ENCODE measurements at places on chromosomes 12 and 14. TPM values are rescaled to one million over a fixed set of nuclear protein-coding genes. Genes with fewer than 3 reads are reported as not detected.
A peak's percentile ranks its signal among the peaks of the same experiment; 100 is the strongest.

- no peak for DNase-seq
Observed at GRCh38 chr12:60349232-60349978, 753.6 kb downstream of the SLC16A7 start.

GRCh38 chr14:27672047-27672446 is 1074.2 kb upstream of the NOVA1 start:
- DNase-seq = no peak

GRCh38 chr14:39015360-39015961 is 87.6 kb downstream of the SEC23A start:
- DNase-seq = no peak

DNA sequence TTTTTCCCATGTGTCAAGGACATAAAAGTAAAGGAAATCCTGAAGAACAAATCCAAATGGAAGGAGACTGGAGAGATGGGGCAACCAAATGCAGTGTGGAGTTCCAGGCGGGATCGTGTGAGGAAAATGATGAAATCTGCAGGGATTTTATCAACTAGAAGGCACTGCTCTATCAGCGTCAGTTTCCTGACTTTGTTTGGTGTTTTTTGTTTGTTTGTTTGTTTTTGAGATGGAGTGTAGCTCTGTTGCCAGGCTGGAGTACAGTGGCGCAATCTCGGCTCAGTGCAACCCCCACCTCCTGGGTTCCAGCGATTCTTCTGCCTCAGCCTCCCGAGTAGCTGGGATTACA is 43.3 kb upstream of the GPR132 start:
- no peak for DNase-seq

DNA sequence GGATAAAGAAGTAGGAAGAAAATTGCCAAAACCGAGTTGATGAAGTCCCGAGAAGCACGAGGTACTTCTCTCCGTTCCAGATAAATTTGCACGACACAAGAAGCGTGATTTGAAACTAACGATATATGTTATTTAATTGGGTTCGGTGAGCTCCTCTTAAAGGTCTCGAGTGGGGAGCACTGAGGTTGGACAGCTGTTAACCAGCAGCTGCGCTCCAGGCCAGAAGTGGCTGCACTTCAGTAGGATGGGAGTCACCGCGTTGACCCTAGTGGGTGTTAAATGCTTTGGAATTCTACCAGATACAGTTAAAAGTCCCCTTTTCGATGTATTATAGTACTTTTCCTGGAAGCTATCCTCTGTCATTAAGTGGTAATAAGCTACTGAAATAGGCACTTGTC is 953 bp upstream of the DCAF5 start:
- no peak for DNase-seq

DNA sequence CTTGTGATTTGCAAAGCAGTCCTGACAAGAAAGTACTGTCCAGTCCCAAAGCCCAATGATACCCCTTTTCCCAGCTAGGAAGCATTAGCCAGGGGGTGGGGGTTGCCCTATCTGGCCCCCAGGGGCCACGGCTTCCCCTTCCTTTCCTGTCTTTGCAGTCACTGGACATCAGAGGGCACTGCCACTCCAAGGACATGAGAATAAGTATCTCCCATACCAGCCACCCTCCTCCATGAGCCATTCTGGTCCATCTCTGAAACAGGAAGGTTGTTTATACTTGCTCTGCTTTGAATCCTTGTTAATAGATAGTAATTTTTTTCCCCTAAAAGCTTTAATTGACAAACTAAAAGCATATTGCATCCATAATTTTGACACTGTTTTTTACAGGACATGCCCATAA is 29.7 kb downstream of the RBM19 start:
- DNase-seq = no peak

GRCh38 chr12:92942905-92943304 is 13.8 kb upstream of the EEA1 start:
- no peak for DNase-seq

GRCh38 chr12:24608637-24609285 is 340.1 kb downstream of the BCAT1 start:
- DNase-seq = no peak

DNA sequence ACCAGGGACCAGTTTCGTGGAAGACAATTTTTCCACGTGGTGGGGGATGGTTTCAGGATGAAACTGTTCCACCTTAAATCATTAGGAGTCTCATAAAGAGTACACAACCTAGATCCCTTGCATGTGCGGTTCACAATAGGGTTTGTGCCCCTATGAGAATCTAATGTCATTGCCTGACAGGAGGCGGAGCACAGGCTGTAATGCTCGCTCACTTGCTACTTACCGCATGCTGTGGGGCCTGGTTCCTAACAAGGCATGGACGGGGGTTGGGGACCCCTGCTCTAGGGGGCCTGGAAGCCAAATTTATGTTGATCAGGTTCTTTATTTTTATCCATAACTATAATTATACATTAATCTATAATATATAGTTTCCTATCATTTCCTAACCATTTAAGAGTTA is 315.3 kb downstream of the MED13L start:
- no peak for DNase-seq

GRCh38 chr12:53042607-53043454 is 7.0 kb upstream of the TNS2 start:
- DNase-seq = no peak

GRCh38 chr12:80033448-80033847 is 65.9 kb upstream of the OTOGL start:
- no peak for DNase-seq

DNA sequence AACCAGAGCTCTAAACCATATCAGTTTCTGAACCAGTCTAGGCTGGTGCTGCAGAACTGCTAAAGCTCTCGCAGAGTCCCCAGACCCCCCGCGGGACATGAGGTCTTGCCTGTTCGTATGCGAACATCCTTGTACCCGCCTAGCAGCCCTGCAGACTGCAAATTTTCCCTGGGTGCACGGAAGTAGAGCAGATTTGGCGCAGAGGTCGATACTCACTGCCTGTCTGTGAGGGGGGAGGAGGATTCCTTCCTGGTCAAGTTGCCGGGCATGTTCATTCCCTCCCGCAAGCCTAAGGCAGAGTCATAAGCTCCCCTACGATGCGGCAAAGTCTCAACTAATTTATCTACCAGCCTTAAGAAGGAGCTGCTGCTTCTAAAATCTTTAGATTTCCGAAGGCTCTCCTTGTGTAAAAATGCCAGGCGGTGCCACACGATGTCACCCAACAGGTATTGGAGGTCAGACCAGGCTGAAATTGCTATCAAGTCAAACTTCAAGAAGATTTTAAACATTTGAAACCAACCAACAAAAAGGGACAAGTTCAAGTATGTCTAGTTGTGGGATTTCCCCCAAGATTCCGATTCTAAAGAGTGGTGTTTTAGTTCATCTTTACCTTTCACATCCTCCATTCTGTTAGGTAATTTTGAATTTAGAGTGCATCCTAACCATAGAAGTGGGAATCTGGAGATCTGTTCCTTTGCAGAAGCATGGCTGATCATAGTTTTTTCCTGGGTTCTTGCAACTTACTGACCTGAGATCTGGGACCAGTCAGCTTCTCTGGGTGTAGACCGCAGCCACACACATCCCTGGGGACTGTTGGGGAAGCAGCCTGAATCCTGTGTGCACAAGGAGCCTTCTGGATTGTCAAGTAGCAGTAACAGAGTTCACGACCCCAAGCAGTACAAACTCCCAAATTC is 1.6 kb upstream of the PAX9 start:
- DNase-seq = no peak

DNA sequence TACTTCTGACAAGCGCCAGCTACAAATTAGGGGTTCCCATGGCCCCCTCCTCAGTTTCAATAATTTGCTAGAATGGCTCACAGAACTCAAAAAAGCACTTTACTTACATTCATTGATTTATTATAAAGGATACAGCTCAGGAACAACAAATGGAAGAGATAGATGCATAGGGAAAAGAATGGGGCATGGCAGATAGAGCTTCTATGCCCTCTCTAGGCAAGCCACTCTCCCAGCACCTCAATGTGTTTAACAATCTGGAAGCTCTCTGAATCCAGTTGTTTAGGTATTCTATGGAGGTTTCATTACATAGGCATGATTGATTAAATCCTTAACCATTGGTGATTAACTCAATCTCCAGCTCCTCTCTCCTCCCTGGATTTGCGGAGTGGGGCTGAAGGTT is 184.5 kb upstream of the DAAM1 start:
- no peak for DNase-seq

DNA sequence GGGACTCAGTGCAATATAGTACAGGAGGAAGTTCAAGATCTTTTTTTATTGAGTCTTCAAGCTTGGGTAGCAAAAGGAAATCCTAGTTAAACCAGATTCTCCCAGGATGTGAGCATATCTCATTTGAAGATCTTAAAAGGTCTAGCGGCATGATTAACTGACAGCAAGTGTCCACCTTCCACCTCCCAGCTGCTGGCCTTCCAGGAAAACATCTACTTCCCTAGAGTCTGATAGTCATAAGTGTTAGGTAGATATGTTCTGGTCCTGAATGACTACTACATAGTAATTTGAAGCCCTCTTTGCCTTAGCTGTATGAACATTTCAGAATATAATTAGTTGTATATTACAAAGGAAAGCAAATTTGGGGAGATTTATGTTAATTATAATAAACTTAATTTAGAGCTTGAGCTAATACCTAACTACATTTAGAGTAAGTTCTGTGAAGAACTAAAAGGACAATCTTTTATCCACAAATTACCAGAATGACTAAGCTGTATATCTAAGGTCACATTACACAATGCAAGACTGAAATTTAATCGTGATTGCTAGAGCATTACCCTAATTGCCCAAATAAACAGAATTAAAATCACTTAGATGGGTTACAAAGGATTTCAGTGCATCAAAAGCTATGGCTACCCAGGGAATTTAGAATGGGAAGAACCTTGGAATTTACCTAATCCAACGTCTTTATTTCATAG is 9.9 kb downstream of the LGR5 start:
- DNase-seq = no peak

- DNase-seq = peak; percentile 49
Observed at GRCh38 chr14:60723907-60724618, at the start of gene SIX4. Gene SIX4, minus strand, starts transcription at chr14:60724351. Its CDS starts 277 bp downstream, at chr14:60724074.

DNA sequence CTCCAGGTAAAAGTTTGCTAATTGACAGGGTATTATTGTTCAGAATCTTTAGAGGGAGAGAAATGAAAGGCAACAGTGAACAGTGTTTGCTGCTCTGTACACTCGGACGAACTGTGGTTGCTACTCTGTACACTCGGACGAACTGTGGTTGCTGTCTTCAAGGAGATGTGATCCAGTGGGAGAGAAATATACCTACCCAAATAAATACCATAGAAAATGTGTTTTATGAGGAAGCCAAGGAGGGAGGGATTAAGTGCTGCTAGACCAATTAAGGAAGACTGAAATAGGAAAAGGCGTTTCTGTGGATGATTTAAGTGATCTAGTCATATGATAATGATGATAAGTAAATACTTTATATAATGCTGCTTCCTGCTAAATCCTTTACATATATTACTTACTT is 2.7 kb downstream of the STK38L start:
- DNase-seq = no peak

GRCh38 chr14:97791906-97792305 is 994.7 kb downstream of the VRK1 start:
- no peak for DNase-seq

DNA sequence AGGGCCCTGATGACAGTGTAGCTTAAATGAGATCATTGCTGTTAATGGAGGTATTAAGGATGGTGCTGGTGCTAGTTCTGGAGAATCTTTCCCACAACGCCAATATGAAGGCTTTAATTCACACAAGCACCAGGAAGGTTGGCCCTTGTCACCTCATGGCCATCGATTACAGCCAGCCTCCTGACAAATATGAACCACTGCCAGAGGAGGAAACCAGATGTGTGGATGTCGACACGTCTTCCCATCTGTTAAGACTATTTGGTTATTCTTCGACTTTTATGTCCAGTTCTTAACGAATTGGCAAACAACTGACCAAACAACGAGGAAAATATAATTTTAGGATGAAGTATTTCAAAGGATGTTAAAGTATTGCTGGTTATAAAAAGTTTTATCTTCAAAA is 79.5 kb downstream of the PIK3C2G start:
- no peak for DNase-seq

GRCh38 chr14:88089445-88089844 is 84.5 kb downstream of the GPR65 start:
- DNase-seq = no peak

DNA sequence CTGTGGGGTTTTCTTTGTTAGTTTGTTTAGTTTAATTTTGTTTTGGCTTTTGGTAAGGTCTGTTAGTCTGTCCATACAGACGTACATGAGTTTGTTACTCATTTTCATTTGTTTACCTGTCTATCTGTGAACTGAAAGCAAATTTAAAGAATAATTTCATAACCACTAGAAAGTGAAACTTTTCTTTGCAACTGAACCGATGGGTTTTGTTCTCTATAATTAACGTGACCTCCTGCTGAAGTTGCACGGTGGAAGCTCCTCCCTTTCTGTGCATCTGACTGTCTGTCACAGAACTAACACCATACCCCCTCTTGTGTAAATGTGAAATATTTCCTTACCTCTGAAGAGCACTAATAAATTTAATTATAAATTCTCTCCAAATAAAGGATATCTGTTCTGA is 595.5 kb downstream of the GALC start:
- DNase-seq = no peak

GRCh38 chr12:56152132-56152755 is at the start of gene MYL6B:
Gene MYL6B, plus strand, starts transcription at chr12:56152587. Its CDS starts 1,332 bp downstream, at chr12:56153919.
- DNase-seq = peak; percentile 94

DNA sequence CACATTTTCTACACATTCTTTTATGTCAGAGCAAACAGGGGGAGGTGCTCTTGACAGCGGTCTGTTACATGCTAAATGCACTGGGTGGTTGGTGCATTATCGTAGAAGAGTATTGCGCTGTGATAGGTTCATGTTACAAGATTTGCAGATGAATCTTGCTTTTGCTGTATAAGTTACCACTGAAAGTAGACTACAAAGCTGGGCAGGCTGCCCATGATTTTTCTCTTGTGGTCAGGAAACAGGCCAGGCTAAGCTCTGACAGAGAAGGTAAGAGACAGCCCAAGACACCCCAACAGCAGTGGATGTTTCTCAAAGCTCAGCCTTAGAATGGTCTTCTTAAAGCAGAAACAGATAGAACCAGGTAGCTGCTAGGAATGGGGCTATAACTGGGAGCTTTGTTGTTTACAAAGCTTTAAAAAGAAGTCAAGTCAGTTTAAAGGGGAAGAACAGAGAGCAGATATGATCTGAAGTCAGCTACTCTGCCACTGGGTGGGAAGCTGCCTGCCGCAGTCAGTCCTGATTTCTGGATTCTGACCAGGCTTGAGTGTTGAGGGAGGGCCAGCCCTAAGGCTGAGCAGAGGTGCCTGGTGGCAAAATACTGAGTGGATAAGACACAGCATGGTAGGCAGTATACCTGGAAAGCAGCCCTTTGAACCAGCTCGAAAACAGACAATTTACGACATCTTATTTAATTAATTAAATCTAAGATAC is 9.4 kb downstream of the KCNA1 start:
- DNase-seq = no peak

GRCh38 chr12:119692997-119693396 is 25.1 kb downstream of the PRKAB1 start:
- DNase-seq = no peak

The PTPRR gene
- not detected for total RNA-seq

The C12orf54 gene
- not detected for total RNA-seq

The NOP9 gene
- total RNA-seq = 15.3 TPM

The SYNE3 gene
- total RNA-seq = 4.2 TPM

The IL23A gene
- not detected for total RNA-seq

The COX8C gene
- not detected for total RNA-seq

The PEX5 gene
- 29.4 TPM for total RNA-seq

The TGM1 gene
- total RNA-seq = 1.2 TPM

The AEBP2 gene
- total RNA-seq = 13.6 TPM

Measured in right lobe of liver (tissue), 6 donors.